ENCODE measurements at places on chromosomes 16 and 17.

- no peak for DNase-seq
Observed at GRCh38 chr16:46859719-46860152, 24.4 kb upstream of the GPT2 start.

GRCh38 chr17:29575511-29576213 is 7.2 kb downstream of the TP53I13 start:
- DNase-seq, result no peak

DNA sequence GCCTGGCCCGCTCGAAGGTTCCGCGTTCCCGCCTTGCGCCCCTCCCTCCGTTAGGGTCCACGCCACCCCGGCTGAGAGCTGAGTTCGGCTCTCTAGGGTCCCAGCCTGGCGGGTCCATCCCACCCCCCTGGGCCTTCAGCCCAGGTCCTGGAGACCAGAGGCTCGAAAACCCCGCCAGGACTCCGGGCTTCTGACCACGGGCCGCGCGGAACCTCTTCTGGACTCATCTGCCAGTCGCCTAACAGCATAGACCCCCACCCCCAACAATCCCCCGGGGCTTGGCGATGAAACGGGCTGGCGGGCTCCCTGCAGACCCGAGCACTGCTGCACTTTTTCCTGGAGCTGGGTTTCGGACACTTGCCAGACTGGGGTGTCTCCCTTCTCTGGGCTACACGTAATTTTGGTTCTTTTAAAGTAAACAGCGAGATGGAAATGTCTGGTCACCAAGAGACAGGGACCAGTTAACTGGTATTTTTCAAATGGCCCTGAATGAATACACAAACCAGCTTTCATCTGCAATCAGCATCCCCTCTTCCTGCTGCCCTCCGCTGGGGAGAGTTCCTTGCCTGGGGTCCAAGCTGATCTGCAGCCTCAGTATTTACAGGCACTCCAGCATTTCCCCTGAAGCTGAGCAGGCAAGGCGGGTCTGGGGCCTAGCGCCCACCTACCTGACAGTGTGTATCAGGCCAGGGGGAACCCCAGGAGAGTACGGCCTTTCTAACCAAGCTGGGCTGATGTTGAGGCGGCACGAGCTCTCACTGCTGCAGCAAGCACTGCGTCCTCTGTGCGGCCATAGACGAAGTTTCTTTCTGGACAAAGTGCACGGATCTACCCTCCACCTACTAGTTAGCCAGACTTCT is 639 bp upstream of the TRIM65 start:
- DNase-seq, result no peak

GRCh38 chr16:13435415-13435814 is 484.5 kb upstream of the ERCC4 start:
- no peak for DNase-seq

DNA sequence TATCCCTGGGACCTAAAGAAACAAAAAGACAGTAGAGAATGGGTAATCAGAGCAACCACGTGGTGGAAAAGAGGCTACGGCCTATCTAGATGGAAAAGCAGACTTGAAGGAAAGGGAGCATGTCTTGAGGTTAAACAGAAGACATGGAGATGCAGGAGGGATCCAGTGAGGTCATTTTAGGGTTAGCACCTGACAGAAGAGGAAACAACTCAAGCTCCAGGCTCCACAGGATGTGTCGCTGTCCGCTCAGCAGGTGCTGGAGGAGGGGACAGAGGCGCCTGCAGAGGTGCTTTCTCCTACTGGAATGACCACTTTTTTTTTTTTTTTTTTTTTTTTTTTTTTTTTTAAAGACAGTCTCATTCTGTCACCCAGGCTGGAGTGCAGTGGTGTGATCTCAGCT is 47.5 kb upstream of the CLEC3A start:
- no peak for DNase-seq

GRCh38 chr17:83144421-83145357 is 65.3 kb downstream of the METRNL start:
- DNase-seq, result no peak

DNA sequence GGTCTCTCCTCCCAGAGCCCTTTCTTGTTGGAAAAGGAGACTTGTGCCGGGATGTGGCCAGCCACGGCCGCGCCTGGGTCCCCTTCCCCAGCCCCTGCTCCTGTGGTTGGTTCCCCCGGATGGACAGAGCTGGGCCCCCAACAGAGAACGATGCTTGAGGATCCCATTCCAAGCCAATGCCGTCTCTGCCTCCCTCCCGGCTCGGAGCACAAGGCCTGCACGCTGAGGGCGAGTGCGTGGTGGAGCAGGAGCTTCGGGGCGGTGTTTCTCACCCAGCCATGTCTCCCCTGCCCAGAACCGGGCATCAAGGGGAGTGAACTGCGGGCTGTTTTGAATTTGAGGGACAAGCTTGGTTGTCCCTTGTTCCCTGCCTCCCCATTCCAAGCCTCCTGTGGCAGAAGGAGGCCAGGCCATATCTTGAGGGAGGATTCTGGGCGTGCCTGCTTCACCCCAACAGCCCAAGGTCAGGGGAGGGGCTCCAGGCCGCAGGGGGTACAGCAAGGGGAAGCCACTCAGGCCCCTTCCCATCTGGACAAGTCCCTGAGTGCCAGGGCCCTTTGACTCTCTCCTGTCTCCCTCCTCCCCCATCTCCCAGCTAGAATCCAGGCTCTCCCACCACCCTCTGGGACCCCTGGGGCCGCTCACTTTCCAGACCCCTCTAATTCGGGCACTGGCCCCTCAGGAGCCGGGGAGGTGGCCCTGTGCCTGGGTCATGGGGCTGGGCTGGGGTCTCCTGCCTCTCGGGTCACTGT is 43.6 kb downstream of the SOCS3 start:
- no peak for DNase-seq

DNA sequence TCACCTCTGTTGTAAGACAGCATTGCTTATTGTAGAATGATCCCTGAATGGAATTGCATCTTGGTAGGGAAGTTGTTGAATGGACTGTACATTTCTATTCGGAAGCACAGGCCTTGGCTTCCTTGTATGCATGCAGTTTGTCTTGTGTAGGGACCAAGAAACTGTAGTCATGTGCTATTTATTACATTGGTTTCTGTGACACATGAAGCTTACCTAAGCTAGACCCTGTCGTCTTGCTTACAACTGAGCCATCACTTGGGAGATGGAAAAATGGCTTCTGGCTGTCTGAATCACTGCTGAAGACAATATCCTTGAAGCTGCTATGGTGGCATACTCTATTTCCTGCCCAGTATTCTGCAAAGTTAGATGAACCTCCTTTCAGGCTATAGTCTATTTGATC is 29.1 kb downstream of the PPM1D start:
- no peak for DNase-seq

DNA sequence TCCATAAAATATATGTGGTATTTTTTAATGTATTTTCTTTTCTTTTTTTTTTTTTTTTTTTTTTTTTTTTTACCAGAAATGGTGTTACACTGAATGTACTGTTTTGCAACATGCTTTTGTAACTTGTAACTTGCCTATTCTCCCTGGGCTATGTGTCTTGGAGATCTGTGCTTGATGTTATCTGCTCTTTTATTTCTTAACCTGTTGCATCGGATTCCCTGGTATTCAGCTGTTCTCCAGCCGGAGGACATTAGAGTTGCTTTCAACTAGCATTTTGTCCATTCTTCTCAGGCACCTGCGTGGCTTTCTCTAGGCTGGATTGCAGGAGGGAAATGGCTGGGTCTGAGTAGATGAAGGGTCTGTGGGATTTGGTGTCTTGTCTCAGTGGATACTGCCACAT is 47.4 kb downstream of the KATNIP start:
- no peak for DNase-seq

DNA sequence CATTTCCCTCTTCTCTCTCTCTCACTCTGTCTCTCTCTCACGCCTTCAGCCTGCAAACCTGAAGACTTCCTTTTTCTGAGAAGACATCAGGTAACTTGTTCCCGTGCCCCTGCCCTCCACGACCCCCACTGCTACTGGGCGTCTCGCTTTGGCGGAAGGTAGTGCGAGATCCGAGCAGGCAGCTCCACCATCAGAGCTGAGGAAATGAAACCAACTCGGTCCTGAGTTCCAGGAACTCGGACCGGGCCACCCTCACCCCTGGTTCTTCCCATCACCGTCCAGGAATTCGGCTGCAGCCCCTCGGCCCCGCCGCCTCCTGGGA is 585 bp downstream of the MLKL start:
- DNase-seq, result no peak

DNA sequence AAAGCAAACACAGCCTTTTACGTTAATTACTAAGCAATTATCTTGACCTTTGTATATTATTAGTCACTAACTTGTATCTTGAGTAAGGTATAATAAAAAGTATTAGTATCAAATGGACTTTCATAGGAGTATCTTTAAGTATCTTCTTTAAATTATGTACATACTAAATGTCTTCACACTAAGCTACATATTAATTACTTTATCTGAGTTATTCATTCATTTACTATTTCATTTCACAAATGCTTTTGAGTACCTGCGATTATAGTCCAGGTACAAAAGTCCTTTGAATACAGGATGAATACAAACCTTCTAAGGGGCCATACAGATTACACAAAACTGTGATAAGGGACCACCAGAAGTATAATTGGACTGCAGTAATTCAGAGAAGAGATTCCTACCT is 33.1 kb upstream of the CDR2 start:
- no peak for DNase-seq

DNA sequence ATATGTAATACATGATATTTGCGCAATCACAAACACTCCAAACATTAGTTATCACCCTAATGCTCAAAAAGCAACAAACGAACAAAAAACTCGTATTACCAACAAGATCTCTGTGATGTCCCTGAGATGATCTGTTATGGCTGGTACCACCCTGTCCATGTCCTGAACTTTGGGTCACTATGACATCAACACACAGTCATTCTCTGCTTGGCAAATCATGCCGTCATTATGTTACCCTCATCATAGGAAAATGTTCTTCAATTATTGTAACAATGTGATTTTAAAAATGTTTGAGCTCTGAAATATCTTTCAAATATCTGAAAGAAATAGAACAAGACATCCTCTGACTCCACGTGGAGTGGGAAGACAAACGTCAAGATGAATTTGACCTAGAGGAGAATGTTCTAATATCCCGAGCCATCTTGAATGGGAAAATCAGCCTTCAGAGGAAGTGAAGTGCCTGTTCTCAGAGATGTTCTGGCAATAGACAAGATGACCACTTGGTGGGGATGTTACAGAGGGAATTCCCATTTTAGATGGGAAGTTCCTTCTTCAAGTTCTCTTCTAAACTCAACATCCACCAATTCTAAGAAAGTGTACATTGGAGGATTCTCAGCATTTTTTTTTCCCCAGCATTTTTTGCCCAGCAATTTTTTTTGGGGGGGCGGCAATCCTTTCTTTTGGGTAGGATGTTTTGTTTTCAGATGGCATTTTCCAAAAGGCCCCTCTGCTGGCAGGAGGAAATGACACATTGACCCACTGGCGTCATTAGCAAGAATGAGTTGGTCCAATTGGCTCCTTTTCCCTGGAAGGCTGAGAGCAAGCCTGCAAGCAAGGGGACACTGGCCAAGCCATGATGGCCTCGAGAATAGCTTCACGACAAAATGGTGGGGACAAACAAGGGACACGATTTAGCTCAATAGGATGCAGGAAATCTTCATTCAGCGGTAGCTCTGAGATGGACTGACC is 3.7 kb upstream of the HSD17B2 start:
- DNase-seq, result no peak

DNA sequence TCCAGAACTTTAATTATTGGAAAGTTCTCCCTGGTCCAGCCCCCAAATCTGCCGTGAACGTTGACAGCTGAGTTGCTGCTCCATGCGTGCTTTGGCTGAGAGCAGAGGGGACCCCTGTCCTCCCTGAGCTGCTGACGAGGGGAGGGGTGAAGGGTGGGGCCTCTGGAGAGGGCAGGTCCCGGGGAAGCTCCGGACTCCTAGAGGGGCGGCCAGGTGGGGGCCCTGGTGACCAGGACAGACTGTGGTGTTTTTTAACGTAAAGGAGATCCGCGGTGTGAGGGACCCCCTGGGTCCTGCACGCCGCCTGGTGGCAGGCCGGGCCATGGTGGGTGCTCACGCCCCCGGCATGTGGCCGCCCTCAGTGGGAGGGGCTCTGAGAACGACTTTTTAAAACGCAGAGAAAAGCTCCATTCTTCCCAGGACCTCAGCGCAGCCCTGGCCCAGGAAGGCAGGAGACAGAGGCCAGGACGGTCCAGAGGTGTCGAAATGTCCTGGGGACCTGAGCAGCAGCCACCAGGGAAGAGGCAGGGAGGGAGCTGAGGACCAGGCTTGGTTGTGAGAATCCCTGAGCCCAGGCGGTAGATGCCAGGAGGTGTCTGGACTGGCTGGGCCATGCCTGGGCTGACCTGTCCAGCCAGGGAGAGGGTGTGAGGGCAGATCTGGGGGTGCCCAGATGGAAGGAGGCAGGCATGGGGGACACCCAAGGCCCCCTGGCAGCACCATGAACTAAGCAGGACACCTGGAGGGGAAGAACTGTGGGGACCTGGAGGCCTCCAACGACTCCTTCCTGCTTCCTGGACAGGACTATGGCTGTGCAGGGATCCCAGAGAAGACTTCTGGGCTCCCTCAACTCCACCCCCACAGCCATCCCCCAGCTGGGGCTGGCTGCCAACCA is at the start of gene MC1R:
TSS of gene MC1R (plus strand) at position 410 of the 895 bp plus-strand sequence. CDS start at position 807, 397 bp downstream.
- no peak for DNase-seq

- no peak for DNase-seq
Observed at GRCh38 chr17:65515512-65515911, 45.9 kb downstream of the AXIN2 start.

GRCh38 chr17:1362065-1362848 is 37.8 kb downstream of the YWHAE start:
- no peak for DNase-seq

DNA sequence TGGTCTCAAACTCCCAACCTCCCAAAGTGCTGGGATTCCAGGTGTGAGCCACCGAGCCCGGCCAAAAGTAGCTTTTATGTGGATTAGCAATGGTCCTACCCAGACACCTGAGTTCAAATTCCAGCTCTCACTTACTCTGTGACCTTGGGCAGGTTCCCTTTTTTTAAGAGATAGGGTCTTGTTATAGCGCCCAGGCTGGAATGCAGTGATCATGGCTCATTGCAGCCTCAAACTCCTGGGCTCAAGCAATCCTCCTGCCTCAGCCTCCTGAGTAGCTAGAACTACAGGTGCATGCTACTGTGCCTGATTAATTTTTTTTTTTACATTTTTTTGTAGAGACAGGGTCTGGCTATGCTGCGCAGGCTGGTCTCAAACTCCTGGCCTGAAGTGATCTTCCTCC is 16.6 kb downstream of the HDAC5 start:
- no peak for DNase-seq

- no peak for DNase-seq
Observed at GRCh38 chr16:16137110-16137509, 86.2 kb downstream of the ABCC6 start.

DNA sequence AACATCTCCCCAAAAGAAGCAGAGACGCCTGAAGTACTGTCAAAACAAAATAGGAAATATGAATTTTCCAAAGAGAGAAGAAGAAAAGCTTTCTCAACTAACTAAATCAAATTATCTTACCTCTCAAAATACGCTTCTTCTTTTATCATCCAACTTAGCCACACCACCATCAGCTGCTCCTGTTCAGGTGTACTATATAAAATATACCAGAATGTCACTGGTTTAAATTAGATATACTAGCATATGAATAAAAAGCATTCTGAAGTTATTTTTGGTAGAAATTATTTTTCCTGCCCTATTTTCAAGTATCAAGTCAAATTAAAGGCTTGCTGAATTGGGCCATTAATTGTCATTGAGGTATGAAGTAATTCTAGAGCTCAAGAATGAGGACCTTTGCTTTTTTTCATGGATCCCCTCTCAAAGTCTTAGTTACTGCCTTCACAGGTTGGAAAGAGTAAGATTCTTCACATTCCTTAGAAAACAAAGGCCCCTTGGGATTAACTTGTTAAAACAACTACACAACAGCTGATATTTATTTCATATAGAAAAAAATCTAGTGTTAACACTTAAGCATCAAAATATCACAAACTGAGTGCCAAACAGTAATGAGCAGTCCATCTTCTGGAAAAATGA is 30.1 kb downstream of the INTS2 start:
- DNase-seq, result no peak

GRCh38 chr16:15439521-15439920 is 5.1 kb downstream of the BMERB1 start:
- no peak for DNase-seq

Data from stimulated activated CD4-positive, alpha-beta T cell treated with anti-CD3 and anti-CD28 coated beads, Interleukin-15, amount 100 ng/mL, for 1 hour (primary cell).